ENCODE measurements at places on chromosomes 11 and 22.

DNA sequence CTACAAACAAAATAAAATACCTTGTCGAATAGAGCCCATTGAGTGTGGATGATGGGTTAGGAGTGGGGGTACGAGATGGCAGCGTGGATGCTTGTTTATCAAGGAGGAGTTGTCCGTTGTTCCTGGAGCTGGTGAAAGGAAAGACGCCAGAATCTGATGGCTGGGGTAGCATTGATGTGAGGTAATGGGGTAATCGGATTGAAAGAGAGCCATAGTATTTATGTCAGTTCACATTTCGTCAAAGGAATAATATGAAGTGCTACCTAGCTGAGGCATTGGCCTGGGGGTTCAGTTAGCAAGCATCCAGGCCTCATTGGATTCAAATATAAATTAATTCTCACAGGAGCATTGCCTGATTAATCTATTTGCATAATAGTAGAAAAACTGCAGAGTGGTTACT lies 16.9 kb upstream of the DBX1 start:
- DNase-seq = no peak

DNA sequence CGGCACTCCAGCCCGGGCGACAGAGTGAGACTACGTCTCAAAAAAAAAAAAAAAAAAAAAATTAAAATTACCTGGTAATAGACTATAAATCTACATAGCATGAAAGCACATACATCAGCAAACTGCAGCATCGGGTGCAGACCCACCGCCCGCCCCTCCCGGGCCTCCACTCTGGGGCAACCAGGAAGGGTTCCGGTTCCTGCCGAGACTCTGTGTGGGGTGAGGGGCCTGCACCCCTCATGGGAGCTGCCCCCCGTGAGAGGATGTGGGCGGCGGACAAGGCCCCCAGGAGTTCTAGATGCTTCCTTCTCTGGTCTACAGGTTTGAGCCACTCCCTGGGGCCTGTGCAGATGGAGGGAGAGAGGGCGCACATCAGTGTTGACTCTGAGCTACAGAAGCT lies 9.1 kb downstream of the DRD4 start:
- no peak for DNase-seq

DNA sequence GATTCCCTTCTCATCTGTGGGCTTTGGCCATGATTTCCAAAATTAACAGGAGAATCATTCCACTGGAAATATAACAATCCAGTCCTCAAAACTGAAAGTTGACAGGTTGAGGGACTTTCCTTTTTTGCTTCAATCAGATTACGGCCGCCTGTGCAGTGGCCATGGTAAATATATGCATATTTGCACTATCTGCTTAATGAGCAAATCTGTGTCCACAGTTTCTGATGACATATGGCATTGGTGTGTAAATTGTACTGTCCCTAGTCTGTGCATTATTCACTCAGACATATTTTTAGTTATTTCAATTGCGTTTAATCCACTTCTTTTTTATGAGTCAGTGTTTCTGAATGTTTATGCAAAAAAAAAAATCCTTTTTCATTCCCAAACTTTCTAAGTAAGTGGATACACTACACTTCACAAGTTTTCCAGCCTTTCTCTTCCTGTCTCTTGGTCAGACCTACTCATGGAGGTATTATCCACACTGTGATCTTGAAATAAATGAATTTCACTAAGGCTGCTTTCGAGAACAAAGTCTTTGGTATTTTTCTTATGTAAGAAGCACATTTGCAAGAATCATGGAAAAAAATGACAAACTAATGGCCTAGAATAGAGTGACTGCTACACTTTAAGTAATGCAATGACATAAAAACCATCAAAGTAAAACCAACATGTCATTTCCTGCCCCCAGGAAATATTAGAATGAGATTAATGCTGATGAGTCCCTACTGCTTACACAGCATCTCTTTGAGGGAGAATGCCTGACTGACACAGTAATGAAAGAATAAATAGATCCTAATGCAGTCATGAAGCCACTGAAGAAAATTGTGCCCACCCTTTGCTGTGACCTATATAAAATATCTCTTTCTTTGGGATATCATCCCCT lies 76.4 kb upstream of the MTNR1B start:
- no peak for DNase-seq

DNA sequence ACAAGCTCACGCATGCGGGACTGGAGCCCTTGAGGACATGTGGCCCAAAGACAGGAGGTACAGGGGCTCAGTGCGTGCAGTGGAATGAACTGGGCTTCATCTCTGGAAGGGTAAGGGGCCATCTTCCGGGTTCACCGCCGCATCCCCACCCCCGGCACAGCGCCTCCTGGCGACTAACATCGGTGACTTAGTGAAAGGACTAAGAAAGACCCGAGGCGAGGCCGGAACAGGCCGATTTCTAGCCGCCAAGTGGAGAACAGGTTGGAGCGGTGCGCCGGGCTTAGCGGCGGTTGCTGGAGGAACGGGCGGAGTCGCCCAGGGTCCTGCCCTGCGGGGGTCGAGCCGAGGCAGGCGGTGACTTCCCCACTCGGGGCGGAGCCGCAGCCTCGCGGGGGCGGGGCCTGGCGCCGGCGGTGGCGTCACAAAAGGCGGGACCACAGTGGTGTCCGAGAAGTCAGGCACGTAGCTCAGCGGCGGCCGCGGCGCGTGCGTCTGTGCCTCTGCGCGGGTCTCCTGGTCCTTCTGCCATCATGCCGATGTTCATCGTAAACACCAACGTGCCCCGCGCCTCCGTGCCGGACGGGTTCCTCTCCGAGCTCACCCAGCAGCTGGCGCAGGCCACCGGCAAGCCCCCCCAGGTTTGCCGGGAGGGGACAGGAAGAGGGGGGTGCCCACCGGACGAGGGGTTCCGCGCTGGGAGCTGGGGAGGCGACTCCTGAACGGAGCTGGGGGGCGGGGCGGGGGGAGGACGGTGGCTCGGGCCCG lies at the start of gene MIF:
MIF (plus strand) TSS at position 439 of the 765 bp plus-strand sequence; CDS start at position 531, 92 bp downstream.
- DNase-seq = peak; percentile 96

GRCh38 chr11:119573858-119574257 lies 150.9 kb upstream of the THY1 start:
- no peak for DNase-seq

DNA sequence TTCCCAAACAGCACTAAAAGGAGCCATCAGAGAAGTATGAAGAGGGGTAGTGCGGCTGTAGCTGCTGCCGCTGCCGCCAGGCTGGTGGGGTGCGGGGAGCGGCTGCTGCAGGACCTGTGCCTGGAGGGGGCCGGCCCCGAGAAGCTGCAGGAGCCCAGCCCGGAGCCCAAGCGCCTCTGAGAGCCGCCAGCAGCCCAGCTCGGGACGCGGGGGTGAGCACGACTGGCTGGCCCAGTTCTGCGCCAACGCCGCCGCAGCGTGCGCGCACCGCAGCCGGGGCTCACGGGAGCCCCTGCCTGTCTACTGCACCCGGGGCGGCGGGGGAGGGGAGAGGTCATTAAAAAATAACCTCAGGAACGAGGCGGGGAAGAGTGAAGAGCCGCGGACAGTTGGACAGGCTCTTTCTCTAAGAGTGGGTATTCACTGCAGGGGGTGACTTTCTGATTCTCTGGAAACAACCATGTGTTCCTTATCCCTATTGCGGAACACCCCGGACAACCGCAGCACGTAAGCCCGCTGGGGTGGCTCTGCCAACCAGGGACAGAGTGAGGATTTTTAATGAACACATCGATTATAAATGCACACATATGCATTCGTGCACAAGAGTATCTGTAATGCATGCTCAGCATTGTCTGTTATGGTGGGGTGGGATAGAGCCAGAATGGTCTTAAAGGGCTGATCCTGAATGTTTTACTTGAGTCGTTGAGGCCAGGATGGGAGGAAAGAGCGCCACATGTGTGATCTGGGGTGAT lies 453 bp downstream of the GAS2 start:
- DNase-seq = no peak

- DNase-seq = no peak
Observed at GRCh38 chr11:118109231-118109630, 22.5 kb upstream of the SMIM35 start.

DNA sequence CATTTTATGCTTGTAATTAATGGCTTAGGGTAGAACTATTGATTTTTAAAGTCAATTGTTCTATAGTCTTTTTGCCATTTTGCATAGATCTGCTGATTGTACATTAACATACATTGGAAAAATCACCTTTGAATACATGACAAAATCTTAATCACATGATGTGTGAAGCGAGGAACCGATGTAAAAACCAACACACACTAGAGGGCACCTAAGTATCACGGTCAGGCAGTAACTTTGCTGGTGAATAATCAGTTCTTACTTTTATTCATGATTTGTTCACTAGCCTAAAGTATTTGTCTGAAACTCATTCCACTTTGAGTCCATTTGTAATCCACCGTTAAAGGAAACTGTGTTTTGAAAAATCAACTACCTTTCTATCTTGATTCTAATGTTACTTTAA lies 28.2 kb downstream of the JHY start:
- DNase-seq = no peak

DNA sequence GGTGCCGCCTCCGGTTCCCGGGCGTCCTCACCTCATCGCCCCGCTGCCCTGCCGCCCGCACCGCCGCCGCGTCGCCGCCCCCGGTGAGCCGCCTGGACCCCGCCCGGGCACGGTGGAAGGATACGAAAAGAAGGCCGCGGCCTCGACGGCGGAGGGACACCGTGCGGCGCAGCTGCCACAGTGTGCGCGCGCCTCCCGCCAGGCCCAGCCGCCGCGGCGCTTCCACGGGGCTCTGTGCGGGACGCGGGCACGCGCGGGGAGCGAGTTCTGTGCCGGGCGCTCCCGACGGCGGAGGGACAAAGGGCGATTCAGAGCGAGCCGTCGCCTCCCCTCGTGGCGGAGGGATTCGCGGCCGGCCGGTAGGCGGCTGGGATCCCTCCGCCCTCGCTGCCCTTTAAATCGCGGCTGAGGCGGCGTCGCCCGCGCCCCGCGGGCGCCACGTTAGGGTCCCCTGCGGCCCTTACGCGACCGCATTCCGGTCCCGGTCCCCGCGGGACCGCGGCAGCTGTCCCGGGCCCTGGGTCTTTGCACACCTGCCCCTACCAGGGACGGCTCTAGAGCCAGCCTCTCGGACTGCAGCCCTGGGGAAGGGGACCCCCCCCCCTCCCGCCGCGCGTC lies 568 bp upstream of the KMT5B start:
- DNase-seq = peak; percentile 66

DNA sequence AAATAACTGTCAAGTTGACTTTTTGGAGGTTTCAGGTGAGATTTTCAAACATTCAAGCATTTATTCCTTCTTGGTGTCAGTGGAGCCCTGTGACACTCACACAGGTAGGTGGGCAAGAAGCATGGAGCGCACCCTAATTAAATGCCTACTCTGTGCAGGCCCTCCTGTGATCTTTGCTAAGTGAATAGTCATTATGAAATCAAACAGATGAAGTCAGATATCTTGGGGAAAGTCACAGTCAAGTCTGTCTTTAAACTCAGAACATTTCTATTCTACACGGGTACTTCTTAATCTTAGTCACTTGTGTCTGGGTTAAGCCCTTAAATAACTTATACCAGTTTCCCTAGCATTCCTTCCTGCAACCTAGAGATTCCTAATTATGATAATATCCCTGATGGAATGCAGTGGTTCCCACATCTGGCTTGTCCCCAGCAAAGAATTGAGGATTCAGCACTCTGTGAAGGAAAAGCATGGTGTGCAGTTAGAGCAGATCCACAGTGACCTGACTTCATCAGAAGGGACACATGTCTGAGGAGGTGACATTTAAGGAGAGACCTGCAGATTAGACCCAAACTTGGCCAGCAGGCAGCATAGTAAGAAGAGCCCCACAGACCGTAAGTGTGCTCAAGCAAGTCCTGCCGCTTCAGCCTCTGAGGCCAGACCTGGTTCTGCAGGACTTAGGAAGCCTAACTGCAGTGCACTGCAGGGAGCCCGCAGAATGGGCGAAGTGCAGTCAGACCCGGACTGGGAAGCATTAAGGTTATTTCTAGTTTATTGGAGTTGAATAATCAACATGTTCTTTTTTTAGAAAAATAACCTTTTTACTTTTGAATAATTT lies 85.3 kb upstream of the GAL start:
- no peak for DNase-seq

GRCh38 chr11:33790040-33790439 lies 15.7 kb upstream of the FBXO3 start:
- DNase-seq = no peak

- no peak for DNase-seq
Observed at GRCh38 chr11:17563961-17564686, 17.1 kb downstream of the OTOG start.

DNA sequence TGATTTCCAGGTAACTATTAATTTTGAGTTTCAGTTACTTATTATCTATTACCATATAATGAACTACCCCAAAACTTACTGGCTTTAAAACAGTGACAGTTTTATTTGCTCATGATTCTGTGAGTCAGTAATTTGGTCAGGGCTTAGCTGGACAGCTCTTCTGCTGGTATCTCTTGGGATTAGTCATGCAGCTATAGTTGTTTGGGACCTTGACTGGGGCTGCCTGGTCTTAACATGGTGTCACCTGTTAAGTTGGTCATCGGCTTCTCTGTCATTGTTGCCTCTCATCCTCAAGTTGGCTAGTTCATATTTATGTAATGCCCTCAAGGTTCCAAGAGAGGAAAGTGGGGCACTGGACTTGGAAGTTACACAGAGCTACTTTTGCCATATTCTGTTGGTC lies 177.5 kb downstream of the TMEM135 start:
- DNase-seq = no peak

- DNase-seq = no peak
Observed at GRCh38 chr22:48869788-48870187, 957.9 kb downstream of the BRD1 start.

- DNase-seq = no peak
Observed at GRCh38 chr11:58742140-58742539, 10.4 kb upstream of the GLYAT start.

GRCh38 chr22:27786965-27787364 lies 14.6 kb downstream of the MN1 start:
- DNase-seq = no peak

GRCh38 chr11:1019321-1019910 lies 17.1 kb downstream of the MUC6 start:
- DNase-seq = no peak

GRCh38 chr11:440065-441042 lies 1.5 kb downstream of the ANO9 start:
- DNase-seq = no peak

- no peak for DNase-seq
Observed at GRCh38 chr11:66857234-66857926, 516 bp downstream of the LRFN4 start.

GRCh38 chr22:45885941-45886395 lies 91.0 kb downstream of the WNT7B start:
- no peak for DNase-seq

- no peak for DNase-seq
Observed at GRCh38 chr11:1694846-1695547, 2.0 kb upstream of the KRTAP5-6 start.

- no peak for DNase-seq
Observed at GRCh38 chr11:22657101-22657694, 9.2 kb upstream of the GAS2 start.

GRCh38 chr22:27514601-27515523 lies 286.7 kb downstream of the MN1 start:
- DNase-seq = no peak

DNA sequence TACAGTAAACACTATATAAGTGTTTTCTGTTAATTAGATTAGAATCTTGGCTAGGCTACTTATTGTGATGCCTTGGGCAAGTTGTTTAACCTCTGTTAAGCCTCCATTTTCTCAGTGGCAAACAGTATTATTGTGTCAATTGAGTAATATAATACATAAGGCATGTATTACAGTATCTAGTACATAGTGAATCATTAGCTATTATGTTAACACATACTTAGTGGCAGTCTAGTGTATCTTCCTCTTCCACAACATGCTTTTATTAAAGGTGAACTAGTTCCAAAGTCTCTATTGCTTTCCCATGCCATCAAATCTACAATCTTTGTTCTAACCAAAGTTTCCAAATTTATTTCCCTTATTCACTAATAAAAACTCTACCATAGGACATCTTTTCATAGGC lies 200.9 kb downstream of the SOX6 start:
- no peak for DNase-seq

GRCh38 chr11:12472401-12473005 lies 95.1 kb downstream of the PARVA start:
- no peak for DNase-seq

Measured in stimulated activated CD8-positive, alpha-beta memory T cell treated with anti-CD3 and anti-CD28 coated beads, Interleukin-4, amount 100 ng/mL, for 24 hours (primary cell).